ENCODE measurements at places on chromosomes 16 and 17. TPM values are rescaled to one million over a fixed set of nuclear protein-coding genes. Genes with fewer than 3 reads are reported as not detected.

The SERPINF2 gene
- 1,138 TPM for total RNA-seq

The MT1E gene
- total RNA-seq: 1,576 TPM

The ZNF423 gene
- 2.0 TPM for total RNA-seq

The VAT1L gene
- 0.23 TPM for total RNA-seq

The AURKB gene
- total RNA-seq: 0.68 TPM

The TRPV3 gene
- 0.28 TPM for total RNA-seq

The CES4A gene
- 67.7 TPM for total RNA-seq

The TBC1D26 gene
- not detected for total RNA-seq

The ABCA6 gene
- 101 TPM for total RNA-seq

The GCGR gene
- 109 TPM for total RNA-seq

The HS3ST4 gene
- total RNA-seq: not detected

The ZNF174 gene
- total RNA-seq: 4.2 TPM

The WBP2 gene
- total RNA-seq: 68.3 TPM

The CFAP119 gene
- 0.40 TPM for total RNA-seq

The MARVELD3 gene
- total RNA-seq: 6.0 TPM

The KIF18B gene
- 0.25 TPM for total RNA-seq

The KRT40 gene
- total RNA-seq: not detected

The SNX20 gene
- 0.53 TPM for total RNA-seq

The KRT31 gene
- not detected for total RNA-seq

The PDILT gene
- not detected for total RNA-seq

The CD300E gene
- total RNA-seq: 0.08 TPM
